ENCODE measurements at places on chromosomes 1 and 21. TPM values are rescaled to one million over a fixed set of nuclear protein-coding genes. Genes with fewer than 3 reads are reported as not detected.

DNA sequence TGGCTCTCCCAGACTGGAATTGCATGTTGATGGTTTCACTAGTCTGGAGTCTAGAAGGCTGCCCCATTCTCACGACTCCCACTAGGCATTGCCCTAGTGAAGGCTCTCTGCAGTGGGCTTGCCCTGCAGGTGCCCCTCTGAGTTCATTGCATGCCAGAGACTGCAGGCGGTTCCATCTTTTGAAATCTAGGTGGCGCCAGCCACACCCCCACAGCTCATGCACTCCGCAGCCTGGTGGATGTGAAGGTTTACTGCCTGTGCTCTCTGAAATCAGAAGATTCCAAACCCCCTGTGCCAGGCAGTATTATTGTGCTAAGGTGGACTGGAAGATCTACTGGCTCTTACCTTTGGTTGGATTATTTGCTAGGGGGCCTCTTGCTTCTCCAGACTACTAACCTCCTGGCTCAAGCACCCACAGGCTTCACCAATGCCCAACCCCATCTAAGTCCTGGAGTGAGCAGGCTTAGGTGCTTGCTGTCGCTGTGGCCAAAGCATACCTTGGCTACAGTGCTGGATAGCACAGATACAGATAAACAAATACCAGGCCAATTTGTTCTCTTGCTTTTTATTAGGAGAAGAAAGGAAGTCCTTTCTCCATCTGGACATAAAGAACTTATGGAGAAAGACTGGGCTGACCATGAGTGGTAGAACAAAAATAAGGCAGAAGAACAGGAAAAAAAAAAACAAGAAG is 83.5 kb upstream of the SIM2 start:
- H3K27me3 ChIP-seq: no peaks in the 10 kb centered on the region
- no peak overlapping the region for H3K27ac ChIP-seq
- no peak overlapping the region for H3K4me3 ChIP-seq
- H3K4me1 ChIP-seq: no peaks in the 10 kb centered on the region
- H3K36me3 ChIP-seq: no peaks in the 10 kb centered on the region

DNA sequence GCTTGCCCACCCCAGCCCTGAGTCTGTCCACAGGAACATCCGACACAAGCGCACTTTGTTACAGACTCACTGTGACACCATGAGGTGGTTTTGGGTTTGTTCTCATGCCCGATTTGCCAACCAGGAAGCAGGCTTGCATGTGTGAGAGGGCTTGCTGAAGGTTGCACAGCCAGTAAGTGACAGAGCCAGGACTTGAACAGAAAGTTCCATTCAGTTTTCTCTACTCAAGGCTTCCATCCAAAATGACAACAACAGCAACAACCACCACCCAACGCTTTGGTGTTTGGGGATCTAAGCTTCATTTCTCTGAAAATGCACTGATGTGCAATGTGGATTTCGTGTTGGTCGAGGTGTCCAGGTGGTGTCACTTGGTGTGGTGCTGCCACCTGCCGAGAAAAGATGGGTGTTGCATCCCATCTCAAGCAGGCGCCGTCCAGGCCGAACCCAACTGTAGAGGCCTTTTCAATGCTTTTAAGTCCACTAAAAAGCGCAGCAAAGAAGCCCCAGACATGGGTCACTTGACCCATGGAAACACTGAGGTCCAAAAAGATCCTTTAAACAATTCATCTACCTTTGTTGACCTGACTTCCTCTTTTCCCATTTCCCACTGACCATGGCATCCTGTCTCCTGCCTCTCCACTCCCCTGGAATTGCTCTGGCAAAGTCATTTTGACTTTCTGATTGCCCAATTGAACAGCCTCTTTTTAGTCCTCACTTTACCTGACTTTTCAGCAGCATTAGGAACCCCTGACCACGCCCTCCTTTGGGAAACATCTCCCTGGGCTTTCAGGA is 12.2 kb downstream of the CITED4 start:
- DNase-seq: peak; percentile 85
- peaks cover 8% of the 10 kb centered on the region for H3K4me1 ChIP-seq
- no peak overlapping the region for H3K4me3 ChIP-seq
- H3K36me3 ChIP-seq: no peaks in the 10 kb centered on the region
- no peak overlapping the region for H3K27ac ChIP-seq

- no peaks in the 10 kb centered on the region for H3K4me1 ChIP-seq
- peak; percentile 21 for DNase-seq
- H3K27ac ChIP-seq: no peak overlapping the region
Observed at GRCh38 chr1:53754484-53755312, 15.7 kb upstream of the GLIS1 start.

GRCh38 chr1:90308421-90308820 is 313.5 kb downstream of the ZNF326 start:
- no peaks in the 10 kb centered on the region for H3K27me3 ChIP-seq
- H3K27ac ChIP-seq: no peak overlapping the region
- no peak for DNase-seq
- H3K36me3 ChIP-seq: no peaks in the 10 kb centered on the region
- no peak overlapping the region for H3K4me3 ChIP-seq

NUDT4B gene
- 2.4 TPM for total RNA-seq

AKT3 gene
- 148 TPM for total RNA-seq
